Breast epithelium (tissue), 4 donors: ENCODE measurements at places on chromosomes 11 and 22.

- DNase-seq: no peak
Measured at GRCh38 chr22:27318516-27318915, 483.0 kb downstream of the MN1 start.

GRCh38 chr11:75733431-75734107, 15.9 kb downstream of the MOGAT2 start:
- DNase-seq: no peak

GRCh38 chr11:1873048-1873812, 18.5 kb downstream of the PRR33 start:
- DNase-seq: no peak

GRCh38 chr11:17395978-17396377, 7.5 kb upstream of the KCNJ11 start:
- DNase-seq: no peak

GRCh38 chr11:44243086-44243485, 66.9 kb downstream of the ALX4 start:
- DNase-seq: no peak

DNA sequence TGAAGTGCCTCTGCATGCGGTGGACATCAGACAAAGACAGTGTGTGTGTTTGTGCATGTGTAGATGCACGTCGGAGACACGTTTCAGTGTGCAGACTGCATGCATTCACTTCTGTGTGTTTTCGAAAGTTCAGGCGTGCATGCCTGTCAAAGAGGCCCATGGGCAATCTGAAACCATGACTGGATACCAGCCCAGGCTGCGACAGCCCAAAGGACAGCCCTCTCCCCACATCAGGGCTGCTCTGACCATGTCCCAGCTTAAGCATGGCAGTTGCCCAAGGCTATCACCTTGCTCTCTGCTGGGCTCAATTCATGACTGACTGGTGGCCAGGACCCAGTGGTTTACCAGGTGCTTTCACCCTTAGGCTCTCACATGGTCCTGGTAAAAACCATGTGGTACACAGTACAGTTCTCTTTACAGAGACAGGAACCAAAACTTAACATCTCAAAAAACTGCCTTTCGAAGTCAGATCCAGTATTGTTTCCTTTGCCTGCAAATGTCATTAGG, 423.7 kb upstream of the CADM1 start:
- no peak for DNase-seq

GRCh38 chr11:120525261-120526171, 14.0 kb downstream of the GRIK4 start:
- DNase-seq: peak; percentile 12

DNA sequence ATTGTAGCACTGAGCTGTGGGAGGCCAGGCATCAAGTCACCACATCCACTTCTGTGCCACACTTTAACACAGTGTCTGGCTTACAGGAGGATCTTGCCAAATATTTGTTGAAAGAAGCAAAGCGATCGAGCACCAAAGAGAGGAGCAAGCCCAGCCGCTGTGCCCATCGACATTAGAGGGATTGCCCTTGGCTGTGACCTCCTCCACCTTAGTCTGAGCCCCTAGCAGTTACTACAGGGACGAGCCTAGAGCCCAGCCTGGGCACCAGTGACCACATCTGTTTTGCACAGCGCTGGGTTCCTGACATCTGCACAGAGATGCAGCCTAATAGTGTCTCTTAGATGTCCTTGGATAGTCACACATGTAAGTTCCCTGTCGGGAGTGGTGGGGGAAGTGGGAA, 17.7 kb downstream of the GRIK4 start:
- no peak for DNase-seq
